ENCODE measurements at places on chromosomes 3 and 15. TPM values are rescaled to one million over a fixed set of nuclear protein-coding genes. Genes with fewer than 3 reads are reported as not detected.

- H3K27ac ChIP-seq: no peak overlapping the region
- no peaks in the 10 kb centered on the region for H3K36me3 ChIP-seq
- no peaks in the 10 kb centered on the region for H3K4me1 ChIP-seq
- no peak for DNase-seq
These were observed 895.6 kb downstream of the ROBO1 start for GRCh38 chr3:78872195-78872594.

- no peaks in the 10 kb centered on the region for H3K4me1 ChIP-seq
- H3K27ac ChIP-seq: no peak overlapping the region
- H3K36me3 ChIP-seq: no peaks in the 10 kb centered on the region
- no peak for DNase-seq
- H3K4me3 ChIP-seq: no peak overlapping the region
These were observed 41.8 kb upstream of the NEDD4 start for GRCh38 chr15:56035166-56035565.

- no peaks in the 10 kb centered on the region for H3K4me1 ChIP-seq
- no peak overlapping the region for H3K27ac ChIP-seq
- no peak for DNase-seq
- no peaks in the 10 kb centered on the region for H3K36me3 ChIP-seq
- no peaks in the 10 kb centered on the region for H3K27me3 ChIP-seq
These were observed 6.2 kb upstream of the CEP70 start for GRCh38 chr3:138600100-138600745.

- no peak overlapping the region for H3K27ac ChIP-seq
- DNase-seq: no peak
- no peaks in the 10 kb centered on the region for H3K27me3 ChIP-seq
These were observed 67.3 kb downstream of the DNAJB8 start for GRCh38 chr3:128399221-128399915.

DNA sequence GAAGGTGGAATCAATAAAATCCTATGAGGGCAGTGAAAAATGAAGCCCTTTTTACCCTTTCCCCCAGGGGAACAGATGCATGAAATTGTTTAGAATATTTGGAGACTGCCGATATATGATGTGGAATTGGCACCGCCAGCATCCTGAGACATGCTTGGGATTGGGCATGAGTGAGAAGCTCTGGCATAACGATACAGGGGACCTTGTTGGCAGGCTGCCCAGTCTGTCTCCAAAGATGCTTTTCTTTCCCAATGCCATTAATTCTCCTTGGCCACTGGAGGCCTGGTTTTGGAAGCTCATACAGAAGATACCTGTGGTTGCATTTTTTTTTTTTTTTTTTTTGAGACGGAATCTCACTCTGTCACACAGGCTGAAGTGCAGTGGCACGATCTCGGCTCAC, 800.6 kb upstream of the LMCD1 start:
- H3K4me1 ChIP-seq: no peaks in the 10 kb centered on the region
- H3K36me3 ChIP-seq: no peaks in the 10 kb centered on the region
- no peak overlapping the region for H3K4me3 ChIP-seq
- no peak overlapping the region for H3K27ac ChIP-seq
- no peaks in the 10 kb centered on the region for H3K27me3 ChIP-seq

- peaks cover 7% of the 10 kb centered on the region for H3K36me3 ChIP-seq
- no peak overlapping the region for H3K4me3 ChIP-seq
- H3K4me1 ChIP-seq: no peaks in the 10 kb centered on the region
- no peak overlapping the region for H3K27ac ChIP-seq
These were observed 120.8 kb downstream of the RFTN1 start for GRCh38 chr3:16392717-16393116.

Gene MB21D2
- total RNA-seq: 10.8 TPM

Gene SH3GL3
- not detected for total RNA-seq

Gene CPLX3
- 0.35 TPM for total RNA-seq

Gene APOD
- not detected for total RNA-seq

Measured in CD4-positive, CD25-positive, alpha-beta regulatory T cell (primary cell).